ENCODE measurements at places on chromosomes 12 and 14. TPM values are rescaled to one million over a fixed set of nuclear protein-coding genes. Genes with fewer than 3 reads are reported as not detected.

GPR132 gene
- total RNA-seq: 24.6 TPM

TMEM19 gene
- total RNA-seq: 10.6 TPM

DNA sequence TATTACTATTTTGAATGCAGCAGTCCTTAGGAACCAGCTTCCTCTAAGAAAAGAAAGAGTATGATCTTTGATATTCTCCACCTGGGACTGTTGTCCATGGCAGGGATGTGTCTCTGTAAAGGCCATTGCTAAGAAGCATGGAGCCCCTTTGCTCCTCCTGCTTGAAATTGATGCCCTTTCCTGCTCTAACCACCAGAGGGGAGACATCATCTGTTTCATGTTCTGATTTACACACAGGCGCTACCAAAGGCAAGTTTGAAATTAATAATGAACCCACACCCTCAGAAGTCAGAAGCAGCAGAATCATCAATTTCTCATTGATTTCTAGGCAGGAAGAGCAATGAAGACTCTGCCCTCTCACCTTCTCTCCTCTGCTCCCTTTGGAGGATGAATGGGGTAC, 253.8 kb downstream of the RMST start:
- no peak overlapping the region for H3K27ac ChIP-seq
- H3K4me3 ChIP-seq: no peak overlapping the region
- no peaks in the 10 kb centered on the region for H3K4me1 ChIP-seq
- H3K27me3 ChIP-seq: no peaks in the 10 kb centered on the region
- no peaks in the 10 kb centered on the region for H3K36me3 ChIP-seq

- H3K27ac ChIP-seq: peak overlapping the region; percentile 50
- peak overlapping the region; percentile 60 for H3K4me3 ChIP-seq
These were observed 5.8 kb downstream of the WSB2 start for GRCh38 chr12:118055144-118055557.

LTA4H gene
- 57.3 TPM for total RNA-seq

DNA sequence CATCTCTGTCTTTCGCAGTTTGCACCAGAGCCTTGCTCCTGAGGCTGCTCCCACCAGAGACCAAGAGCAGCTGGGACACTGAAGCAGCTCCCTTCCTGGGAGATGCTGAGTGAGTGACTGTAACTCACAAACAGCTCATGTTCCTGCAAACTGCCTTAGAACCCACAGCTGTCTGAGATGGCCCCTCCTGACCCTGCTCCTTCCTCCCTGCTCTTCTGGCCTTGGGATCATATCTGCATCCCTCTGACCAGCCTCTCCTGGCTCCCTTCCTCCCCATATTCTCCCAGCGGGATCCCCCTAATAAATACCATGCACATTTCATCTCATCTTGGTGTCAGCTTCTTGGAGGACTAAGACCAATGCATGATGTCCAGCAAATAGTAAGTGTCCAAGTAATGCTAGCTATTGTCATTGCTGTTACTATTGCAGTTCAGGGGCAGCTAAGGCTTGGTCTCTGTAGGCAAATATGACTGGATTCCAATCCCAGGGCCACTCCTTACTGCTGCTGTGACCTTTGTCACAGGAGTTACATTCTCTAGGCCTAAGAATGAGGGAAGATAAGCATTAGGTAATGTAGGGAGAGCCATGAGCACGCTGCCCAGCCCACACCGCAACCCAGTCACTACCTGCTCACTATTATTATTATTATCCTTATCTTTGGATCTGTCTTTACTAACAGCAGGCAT, 47.9 kb downstream of the SYNE3 start:
- no peak for DNase-seq
- no peaks in the 10 kb centered on the region for H3K27me3 ChIP-seq
- peaks cover 38% of the 10 kb centered on the region for H3K4me1 ChIP-seq
- H3K36me3 ChIP-seq: peaks cover 56% of the 10 kb centered on the region
- H3K4me3 ChIP-seq: no peak overlapping the region

TAS2R31 gene
- 4.5 TPM for total RNA-seq

DNA sequence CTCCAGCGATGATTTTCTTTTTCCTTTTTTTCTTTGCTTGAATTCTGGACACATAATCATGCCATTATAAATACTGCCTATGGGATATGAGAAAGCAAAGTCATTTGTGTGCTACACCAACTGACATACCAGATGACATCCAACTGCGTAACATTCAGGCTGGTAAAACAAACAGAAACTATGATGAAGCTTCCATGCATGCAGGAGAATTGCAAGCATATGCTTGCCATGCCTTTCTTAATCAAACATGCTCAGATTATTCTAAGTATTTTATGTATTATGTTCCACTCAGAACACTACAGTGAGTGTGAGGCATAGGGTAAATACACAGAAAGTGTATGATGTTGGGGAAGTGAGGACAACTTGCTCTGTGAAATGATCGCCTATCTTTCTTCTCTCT, 97.4 kb downstream of the C12orf50 start:
- H3K27me3 ChIP-seq: no peaks in the 10 kb centered on the region
- no peaks in the 10 kb centered on the region for H3K4me1 ChIP-seq
- no peaks in the 10 kb centered on the region for H3K36me3 ChIP-seq
- no peak for DNase-seq
- no peak overlapping the region for H3K4me3 ChIP-seq

PPP2R3C gene
- 52.4 TPM for total RNA-seq

- no peak overlapping the region for H3K27ac ChIP-seq
- no peak overlapping the region for H3K4me3 ChIP-seq
- peaks cover 5% of the 10 kb centered on the region for H3K27me3 ChIP-seq
- H3K4me1 ChIP-seq: no peaks in the 10 kb centered on the region
- no peak for DNase-seq
- no peaks in the 10 kb centered on the region for H3K36me3 ChIP-seq
These were observed 41.9 kb upstream of the RFLNA start for GRCh38 chr12:124252964-124253363.
